NCI-H1436 treated with DMSO at 0.1 percent for 48 hours (cell line): ENCODE measurements at places on chromosomes 3 and 15.

DNA sequence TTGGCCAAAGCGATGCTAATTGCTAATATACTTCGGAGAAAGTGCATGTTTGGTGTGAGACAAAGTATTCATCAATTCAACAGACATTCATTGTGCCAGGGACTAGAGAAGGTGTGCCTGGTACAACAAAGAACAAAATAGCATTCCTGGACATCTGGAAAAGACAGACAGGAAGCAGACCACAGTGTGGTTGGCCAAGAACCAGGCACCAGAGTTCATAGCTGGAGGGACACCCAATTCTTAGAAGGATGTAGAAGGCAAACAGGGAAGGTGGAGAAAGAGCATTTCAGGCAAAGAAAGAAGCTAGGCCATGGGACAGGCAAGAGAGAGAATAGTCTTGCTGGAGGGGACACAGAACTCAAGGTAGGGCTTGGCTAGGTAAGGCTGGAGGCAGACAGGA lies 105.8 kb upstream of the ETV5 start:
- no peak for DNase-seq

- no peak for DNase-seq
Observed at GRCh38 chr3:12750223-12750622, 8.8 kb downstream of the TMEM40 start.

- no peak for DNase-seq
Observed at GRCh38 chr3:53166206-53166605, 5.2 kb downstream of the PRKCD start.

GRCh38 chr3:58205981-58206380 lies 4.8 kb downstream of the DNASE1L3 start:
- no peak for DNase-seq

DNA sequence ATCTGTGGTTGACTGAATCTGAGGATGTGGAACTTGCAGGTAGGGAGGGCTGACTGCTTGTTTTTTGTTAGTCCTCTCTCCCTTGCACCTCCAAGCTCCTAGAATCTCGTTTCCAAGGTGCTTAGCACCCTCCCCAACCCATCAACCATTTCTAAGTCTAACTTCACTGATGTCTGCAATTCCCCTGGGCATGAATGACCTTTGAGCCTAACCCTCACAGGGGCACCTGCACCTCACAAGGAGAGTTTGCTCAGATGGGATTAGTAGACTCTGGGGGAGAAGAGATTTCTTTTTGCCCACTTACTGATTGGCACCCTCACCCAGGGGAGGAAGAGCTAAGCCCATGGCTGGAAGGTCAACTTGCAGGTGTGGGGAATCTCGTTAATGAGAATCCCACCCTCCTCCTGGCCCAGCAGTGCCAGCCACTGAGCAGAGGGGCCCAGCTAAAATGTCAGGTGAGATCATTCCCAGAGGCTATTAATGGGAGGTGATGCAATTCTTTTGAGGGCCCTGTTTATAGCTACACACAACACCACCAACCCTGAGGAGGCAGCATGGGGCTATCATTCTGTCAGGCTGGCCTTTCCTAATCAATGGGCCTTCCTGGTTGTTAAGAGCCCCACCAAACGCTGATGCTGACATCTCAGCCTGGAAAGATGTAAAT lies 81.6 kb upstream of the HERC1 start:
- no peak for DNase-seq

DNA sequence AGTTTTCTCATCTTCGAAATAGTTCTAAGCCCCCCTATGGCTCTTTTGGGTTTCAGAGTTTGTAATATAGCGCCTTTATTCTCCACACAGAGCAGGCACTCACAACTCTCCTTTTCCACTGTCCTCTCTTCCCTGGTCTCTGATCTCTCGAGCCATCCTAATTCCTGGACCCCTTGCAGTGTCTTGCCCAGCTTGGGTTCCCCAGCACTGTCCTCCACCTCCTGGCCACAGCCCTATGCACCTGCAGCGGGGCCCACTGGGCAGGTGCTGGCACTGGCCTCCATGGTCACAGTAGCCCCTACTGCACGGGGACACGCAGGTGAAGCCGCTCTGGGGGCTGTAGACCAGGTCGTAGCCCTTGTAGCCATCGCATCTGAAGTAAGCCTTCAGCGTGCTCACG lies 27.9 kb downstream of the MUC20 start:
- no peak for DNase-seq

DNA sequence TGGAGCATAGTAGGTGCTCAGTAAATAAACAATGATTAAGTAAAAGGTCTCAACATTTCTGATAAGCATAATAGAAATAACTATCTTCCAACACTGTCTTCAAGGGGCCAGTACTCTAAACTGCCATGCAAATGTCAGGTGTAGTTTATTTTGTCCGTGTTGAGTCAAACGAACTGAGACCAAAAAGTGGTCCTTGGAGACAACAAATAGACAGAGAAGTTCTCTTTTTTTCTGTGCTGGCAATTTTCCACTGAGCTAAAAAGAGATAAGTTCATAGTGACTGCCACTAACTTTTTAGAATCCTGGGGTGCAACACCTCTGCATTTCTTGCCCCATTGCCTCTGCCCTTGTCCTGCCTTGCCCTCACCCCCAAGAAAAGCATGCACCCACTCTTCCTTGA lies 14.7 kb upstream of the MBNL1 start:
- DNase-seq: no peak

- no peak for DNase-seq
Observed at GRCh38 chr3:20043825-20044224, 3.6 kb downstream of the KAT2B start.

DNA sequence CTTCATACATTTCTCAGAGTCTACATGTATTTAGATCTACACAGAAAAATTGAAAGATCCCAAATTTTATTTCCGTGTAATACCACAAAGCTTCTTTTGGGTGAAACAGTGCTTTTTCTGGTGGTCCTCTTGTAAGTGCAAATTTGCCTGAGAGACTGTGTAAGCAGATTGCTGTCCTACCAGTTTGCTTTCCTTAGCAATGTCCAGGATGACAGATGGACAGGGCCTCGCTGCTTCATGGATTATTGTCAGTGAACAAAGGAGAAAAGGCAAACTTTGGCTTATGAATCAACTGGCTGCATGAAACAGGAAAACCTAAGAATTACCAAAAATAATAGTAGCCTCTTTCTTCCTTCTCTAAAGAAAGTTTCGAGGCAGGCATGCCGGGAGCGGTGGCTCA lies 82.6 kb upstream of the UBE2E1 start:
- DNase-seq: no peak
